ENCODE measurements at places on chromosomes 12 and 14.

DNA sequence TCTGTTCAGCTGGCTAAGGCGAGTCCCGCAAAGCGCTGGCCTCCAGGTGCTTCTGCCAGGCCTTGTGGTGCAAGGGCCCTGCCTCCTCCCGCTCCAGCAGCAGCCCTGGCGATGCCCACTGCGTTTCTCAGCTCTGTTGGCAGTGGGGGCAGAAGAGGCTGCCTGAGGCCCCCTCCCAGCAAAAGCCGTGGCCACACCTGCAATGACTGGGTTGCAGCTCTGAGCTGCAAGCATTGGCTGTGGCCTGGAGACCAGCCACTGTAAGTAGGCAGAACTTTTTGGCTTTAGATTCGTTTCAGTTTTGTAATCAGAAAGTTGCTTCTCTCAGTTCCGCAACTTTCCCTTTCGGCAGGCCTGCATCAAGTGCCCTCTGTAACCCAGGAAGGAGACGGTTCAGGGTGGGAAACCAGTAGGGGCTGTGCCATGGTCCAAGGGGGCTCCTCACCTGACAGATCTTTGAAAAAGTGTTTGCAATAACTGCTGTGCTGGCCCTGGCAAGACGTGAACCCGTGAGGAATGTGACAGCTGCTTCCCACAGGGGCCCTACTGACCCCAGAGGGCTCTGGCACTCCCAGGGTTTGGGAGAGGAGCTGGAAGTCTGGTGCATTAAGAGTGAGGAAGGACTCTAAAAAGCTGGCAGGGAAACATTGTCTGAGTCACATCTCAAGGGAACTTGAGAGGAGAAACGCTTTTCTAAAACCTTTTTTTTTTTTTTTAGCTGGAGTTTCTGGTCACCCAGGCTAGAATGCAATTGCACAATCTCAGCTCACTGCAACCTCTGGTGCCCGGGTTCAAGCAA is 54.5 kb upstream of the MAX start:
- no peak for DNase-seq

DNA sequence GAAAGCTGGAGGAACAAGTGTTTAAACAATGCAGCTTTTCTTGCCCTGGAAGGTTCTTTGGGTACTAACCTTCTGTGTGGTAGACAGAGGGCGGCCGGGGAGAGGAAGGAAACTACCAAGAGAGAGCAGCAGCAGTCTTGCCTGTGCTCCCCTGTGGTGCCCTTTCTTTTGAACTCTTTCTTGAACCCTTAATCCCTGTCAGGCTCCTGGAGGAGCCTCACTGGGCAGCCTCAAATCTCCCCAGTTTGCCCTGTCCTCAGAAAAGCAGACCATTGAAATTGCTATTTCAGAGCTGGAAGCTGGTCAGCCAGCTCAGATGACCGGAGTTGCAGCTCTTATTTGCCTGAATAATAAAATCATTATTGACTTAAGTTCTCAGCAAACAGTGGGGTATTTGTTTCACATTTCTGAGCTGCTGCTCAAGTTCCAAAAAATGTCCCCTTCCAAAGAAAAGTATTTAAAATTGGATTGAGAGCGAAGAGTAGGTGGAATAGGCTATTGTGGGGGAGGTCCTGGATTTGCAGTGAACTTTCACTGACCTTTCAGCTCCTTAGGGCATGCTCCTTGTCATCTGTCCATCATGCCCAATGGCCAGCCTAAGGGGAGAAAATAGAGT is 42.1 kb upstream of the RNASE3 start:
- DNase-seq, result no peak

- DNase-seq, result no peak
These were observed 52.0 kb downstream of the RNF34 start for GRCh38 chr12:121451961-121452339.

DNA sequence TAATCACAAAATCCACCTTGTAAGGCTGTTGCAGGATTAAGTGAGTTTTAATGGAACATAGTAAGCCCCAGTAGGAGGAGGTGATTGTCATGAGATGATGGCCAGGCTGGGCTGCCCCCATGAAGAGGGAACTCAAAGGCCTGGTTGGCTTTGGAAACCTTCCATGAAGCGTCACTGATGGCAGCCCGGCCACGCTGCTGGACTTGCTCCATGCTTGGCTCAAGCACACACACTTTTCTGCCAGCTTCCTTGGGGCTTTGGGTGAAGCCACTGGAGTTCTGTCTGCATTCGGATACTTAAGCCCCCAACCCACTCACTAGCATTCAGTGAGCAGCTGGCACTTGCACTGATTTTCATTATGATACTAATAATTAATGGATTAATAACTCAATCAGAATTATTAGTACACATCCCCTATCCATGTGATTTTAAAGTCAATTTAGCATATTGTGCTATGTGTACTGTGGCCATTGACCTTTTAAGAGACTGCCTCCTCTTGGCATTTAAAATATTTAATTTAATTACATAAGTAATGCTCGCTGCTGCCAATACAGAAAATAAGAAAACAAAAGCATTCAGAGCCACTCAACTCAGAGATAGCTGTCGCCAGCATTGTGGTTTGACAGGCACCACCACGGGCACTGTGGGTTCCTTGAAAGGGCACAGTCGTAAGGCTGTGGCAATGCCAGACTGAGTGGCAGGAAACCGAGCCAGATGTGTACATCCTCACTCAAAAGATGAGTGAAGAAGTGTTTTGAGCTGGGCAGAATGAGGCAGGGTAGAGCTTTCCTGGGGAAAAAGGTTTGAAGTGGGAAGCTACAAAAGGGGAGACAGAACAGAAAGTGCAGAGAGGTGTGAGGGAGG is 15.9 kb downstream of the KRT85 start:
- no peak for DNase-seq

DNA sequence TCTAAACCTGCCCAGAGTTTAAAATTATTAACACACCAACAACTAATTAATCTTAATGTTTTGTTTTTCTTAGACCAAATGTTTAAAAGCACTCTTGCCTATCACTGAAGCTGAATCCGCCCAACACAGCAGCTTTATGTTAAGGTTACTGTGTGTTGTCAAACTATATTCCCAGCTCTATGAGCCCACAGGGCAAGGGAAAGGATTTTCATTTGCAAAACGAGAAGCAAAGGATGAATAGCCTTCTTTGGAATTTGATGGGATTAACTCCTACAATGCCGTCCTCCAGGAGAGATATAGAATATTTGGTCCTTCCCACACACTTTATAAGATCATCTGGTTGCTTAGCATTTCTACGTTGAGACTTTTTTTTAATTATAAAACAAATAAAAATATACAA is 43.7 kb downstream of the DUSP16 start:
- no peak for DNase-seq

- DNase-seq, result no peak
These were observed 21.8 kb downstream of the IRAK3 start for GRCh38 chr12:66210840-66211239.

GRCh38 chr12:44526655-44527182 is 349.4 kb downstream of the NELL2 start:
- no peak for DNase-seq

GRCh38 chr12:93145086-93145485 is 216.0 kb upstream of the EEA1 start:
- DNase-seq, result no peak

DNA sequence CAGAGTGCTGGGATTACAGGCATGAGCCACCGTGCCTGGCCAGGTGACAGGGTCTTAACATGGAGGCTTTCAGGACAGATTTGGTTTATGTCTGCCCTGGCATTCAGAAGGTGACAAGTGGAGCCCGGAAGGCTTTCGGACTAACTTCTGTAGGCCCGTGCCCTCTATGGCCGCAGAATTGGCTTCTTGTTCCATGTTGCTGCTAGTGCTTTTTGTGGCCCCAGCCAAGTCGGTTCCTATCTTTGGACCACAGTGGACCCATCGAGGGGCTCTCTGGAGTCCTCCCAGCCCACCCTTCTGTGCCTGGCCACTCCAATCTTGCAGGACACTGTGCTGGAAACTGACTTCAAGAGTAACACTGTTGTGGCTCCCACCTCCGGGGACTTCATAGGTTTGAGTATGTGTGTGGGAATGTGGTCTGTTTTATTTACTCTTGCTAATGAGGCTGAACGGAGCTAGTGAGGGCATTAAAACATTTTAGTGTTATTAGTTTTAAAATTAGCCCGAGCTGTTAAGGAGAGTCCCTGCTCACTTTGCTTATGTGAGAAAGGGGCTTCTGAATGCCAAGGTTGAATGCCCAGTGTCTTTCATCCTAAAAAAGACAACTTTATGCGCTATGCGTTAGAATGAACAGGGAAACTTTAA is 245.9 kb downstream of the CACNA1C start:
- DNase-seq, result no peak

DNA sequence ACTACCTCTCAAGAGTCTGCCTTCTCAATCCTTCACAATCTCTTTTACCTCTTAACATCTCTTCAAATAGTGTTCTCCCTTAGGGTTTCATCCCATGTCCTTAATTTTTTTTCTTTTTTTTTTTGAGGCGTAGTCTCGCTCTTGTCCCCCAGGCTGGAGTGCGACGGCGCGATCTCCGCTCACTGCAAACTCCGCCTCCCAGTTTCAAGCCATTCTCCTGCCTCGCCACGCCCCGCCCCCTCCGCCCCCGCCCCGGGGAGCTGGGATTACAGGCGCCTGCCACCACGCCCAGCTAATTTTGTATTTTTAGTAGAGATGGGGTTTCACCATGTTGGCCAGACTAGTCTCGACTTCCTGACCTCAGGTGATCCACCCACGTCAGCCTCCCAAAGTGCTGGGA is 7.0 kb upstream of the BCAT1 start:
- no peak for DNase-seq

DNA sequence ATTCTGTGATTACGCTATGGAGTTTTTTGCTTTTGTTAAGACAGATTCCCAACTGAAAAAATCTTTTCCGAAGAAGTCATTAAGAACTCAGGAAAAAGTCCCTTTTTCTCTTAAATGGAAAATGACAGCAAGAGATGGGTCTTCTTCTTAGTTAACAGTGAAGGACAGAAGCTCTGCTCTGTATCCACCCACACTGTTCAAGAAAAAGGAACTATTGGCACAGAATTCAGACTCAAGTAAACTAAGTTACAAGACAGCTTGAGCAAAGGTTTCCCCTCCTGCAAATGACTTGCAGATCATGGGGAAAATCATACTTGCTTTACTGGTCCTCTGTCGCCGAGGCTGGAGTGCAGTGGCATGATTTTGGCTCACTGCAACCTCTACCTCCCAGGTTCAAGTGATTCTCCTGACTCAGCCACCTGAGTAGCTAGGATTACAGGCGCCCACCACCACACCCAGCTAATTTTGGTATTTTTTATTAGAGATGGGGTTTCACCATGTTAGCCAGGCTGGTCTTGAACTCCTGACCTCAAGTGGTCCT is 137.1 kb upstream of the AEBP2 start:
- DNase-seq, result no peak

DNA sequence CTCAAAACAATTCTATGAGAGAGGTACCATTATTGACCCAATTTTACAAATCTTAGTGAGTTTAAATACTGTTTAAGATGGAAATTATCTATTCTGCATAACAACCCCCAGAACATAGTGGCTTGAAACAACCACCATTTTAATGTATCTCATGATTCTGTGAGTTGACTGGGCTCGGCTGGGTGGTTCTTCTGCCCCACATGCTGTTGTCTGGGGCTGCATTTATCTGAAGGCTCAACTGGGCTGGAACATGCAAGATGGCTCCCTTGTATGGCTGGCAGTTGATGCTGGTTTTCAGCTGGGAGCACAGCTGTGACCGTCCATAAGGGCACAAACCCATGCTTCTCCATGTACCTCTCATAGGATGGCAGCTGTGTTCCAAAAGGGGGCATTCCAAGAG is 82.2 kb downstream of the DRAM1 start:
- DNase-seq, result no peak

GRCh38 chr12:52837413-52837741 is 3.3 kb upstream of the KRT79 start:
- DNase-seq, result no peak

DNA sequence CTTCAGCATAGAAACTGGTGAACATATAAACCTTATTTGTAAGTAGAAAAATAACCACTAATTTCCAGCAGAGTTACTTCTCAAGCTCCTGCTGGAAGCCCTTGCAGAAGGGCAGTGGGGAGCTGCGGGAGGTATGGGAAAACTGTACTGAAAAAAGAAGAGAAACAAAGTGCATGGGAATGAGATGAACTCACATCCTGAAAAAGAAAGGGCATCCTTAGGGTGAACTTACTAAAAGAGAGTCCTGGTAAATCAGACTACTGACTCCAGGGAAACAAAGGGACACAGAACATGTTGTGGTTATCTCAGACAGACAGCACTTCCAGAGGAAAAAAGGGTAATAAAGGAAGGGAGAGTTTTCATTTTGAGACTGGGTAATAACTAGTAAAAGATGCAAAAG is 515.1 kb downstream of the RPL10L start:
- no peak for DNase-seq

- DNase-seq, result no peak
These were observed at the start of gene TRHDE for GRCh38 chr12:72272091-72272661. Gene TRHDE, plus strand, starts transcription at chr12:72272370. Its CDS starts 274 bp downstream, at chr12:72272644.

DNA sequence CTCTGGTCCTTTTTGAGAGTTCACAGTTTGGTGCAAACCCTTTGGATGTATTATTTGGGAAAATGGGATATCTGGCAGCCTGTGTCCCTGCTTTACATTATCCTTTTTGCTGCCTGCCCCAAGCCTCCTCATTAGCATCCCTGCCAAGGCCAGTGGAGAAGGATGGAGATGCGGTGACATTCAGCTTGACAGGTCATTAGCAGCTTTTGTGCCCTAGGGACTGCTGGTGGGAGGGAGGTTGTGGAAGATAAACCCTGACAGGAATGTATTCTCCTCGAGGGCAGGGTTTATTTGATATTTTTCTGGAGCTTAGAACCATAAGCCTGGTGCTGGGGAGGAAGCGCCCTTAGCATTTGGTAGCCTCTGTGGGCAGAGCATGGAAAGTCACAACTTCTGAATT is 49.3 kb downstream of the PTPN11 start:
- no peak for DNase-seq

GRCh38 chr12:92079054-92079385 is 66.6 kb downstream of the BTG1 start:
- no peak for DNase-seq

DNA sequence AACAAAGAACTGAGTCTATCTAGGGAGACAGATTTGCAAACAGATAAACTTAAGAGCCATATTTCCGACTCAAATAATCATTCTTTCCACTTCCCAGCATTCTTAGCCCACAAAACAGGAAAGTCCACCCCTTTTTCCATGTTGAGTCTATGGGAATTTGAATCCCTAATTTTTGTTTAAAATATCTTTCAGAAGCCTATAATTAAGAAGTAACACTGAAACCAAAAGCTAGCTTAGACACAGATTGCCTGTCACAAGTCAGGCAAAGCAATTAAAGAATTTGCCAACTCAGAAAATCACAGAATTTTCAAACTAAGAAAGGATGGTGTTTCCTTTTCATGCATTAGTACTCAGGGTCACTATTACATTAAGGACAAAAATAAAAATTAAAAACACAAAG is 17.0 kb downstream of the ATP2B1 start:
- DNase-seq, result no peak

GRCh38 chr12:120734210-120734609 is 8.6 kb downstream of the ACADS start:
- no peak for DNase-seq
